CD14-positive monocyte (primary cell): ENCODE measurements at places on chromosomes 13 and 19.
A peak's percentile ranks its signal among the peaks of the same experiment; 100 is the strongest.

GRCh38 chr19:50677636-50678035 lies 28.4 kb downstream of the C19orf81 start:
- H3K27ac ChIP-seq: no peak overlapping the region
- no peak overlapping the region for H3K4me3 ChIP-seq
- peaks cover 7% of the 10 kb centered on the region for H3K4me1 ChIP-seq
- no peaks in the 10 kb centered on the region for H3K36me3 ChIP-seq
- no peak for DNase-seq

DNA sequence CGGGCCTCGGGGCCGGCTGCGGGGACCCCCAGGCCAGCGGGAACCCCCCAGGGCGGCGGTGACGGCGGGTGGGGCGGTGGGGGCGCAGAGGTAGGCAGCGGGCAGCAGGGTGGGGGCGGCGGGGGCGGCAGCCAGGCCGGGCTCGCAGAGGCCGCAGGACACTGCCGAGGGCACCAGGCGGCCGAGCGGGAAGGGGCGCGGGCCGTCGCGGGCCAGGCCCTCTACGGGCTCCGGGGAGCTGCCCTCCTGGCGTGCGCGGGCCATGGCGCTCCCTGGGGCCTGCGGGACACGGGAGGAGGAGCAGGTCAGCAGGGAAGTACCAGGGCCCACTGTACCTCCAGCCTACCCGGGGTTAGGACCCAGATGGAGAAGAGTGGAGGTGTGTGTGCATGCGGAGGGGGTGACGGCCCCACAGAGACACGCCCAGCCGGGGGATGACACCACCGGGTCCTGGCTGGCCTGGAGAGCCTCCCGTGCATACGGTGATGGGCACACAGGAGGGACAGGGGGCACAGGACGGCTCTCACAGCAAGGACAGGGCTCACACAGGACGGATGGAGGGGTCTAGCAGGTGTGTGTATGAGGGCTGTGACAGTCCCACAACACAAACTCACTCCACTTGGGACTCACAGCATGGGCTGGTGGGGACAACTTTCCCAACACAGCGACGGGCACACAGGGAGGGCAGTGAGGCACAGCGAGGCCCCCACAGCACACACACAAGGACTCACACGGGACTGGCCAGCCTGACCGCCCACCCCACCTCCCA lies 2.6 kb downstream of the BBC3 start:
- peaks cover 54% of the 10 kb centered on the region for H3K4me1 ChIP-seq
- peak; percentile 39 for DNase-seq
- H3K27me3 ChIP-seq: peaks cover 11% of the 10 kb centered on the region
- peaks cover 5% of the 10 kb centered on the region for H3K36me3 ChIP-seq
- peak overlapping the region; percentile 86 for H3K27ac ChIP-seq

GRCh38 chr13:41648314-41648935 lies 191.1 kb downstream of the RGCC start:
- H3K36me3 ChIP-seq: no peaks in the 10 kb centered on the region
- no peak overlapping the region for H3K4me3 ChIP-seq
- H3K4me1 ChIP-seq: peaks cover 30% of the 10 kb centered on the region
- no peaks in the 10 kb centered on the region for H3K27me3 ChIP-seq

DNA sequence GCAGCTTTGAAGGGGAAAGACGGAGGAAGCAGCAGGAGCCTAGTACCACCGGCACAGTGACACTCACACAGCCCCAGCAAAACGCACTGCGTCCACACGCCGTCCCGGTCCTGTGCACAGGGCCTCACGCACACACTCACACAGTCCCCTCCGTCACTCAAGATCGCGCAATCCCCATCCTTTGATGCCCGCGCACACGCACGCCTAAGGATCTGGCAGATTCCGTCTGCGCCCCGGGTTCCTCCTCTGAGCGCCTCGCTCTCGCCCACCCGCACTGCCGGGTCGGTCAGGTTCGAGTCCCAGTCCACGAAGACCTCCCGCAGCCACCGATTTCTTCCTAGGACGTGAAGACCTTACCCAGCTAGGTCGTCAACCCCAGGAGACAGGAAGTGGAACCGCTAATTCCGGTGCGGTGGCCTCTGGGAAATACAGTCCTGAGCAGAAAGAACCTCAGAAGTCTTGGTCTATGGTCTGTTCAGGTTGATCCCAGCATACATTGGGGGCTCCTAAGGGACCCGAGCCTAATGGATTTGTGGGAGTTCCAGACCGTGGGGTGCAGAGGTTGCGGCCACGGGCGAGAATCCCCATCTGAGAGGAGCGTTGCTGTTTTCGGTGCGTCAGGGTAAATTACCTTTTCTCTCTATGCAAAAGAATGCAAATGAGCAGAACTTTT lies at the start of gene ZNF780B:
TSS of gene ZNF780B (minus strand) at position 400 of the 673 bp plus-strand sequence. CDS start 5,899 bp downstream, outside the sequence.
- no peaks in the 10 kb centered on the region for H3K36me3 ChIP-seq
- peak within 1 kb of the TSS; percentile 56 for H3K4me3 ChIP-seq
- peaks cover 15% of the 10 kb centered on the region for H3K4me1 ChIP-seq
- peak; percentile 31 for DNase-seq
- no peaks in the 10 kb centered on the region for H3K27me3 ChIP-seq
- H3K27ac ChIP-seq: peak within 1 kb of the TSS; percentile 32

DNA sequence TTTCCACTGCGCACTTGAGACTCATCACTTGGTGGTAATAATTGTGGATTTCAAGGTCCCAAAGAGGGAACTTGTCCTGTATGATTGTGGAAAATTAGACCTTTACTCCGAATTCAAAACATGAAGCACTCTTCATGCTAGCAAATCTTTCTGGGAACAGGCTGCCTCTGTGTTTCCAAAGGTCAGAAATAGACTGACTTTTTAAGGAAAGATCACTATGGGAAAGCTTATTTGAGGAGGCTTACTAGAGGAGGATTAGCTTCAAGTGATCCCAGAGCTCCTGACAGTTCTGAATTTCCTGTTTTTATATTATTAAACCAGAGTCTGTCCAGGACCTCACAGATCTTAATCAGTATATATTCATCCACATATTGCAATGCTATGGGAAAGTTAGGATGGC lies 5.5 kb downstream of the WDFY2 start:
- peaks cover 42% of the 10 kb centered on the region for H3K4me1 ChIP-seq
- H3K27me3 ChIP-seq: no peaks in the 10 kb centered on the region
- DNase-seq: no peak
- H3K27ac ChIP-seq: peak overlapping the region; percentile 57
- no peaks in the 10 kb centered on the region for H3K36me3 ChIP-seq

DNA sequence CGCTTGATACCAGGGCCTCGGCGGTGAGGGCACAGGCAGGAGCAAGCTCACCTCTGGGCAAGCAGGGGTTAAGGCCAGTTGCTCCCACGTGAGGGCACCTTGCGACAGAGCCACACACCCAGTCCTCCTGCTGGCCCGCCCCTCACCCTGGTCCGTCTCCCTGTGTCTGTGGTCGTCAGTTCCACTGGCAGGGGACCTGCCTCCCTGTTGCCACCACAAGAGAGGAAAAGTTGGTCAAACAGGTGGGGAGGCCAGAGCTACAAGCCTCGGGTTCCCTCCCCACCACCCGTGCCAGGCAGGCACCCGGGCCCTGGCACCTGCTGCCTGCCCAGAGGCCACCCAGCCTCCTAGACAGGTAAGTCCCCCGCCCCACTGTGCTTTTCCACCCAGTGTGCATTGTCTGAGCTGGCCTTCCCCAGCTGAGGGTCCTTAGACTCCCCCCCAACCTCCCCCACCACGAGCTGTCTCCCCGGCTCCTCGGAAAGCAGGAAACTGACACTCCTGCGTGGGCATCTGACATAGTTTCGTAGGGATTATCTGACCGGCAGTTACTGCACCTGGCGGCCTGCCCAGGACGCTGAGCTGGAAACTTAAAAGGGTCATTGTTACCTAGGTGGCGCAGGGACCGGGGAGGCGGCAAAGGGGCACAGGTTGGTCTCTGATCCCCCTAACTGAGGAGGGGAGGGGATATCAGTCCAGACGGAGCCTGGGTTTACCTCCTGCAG lies at the start of gene TJP3:
TSS of gene TJP3 (plus strand) at position 178 of the 725 bp plus-strand sequence. CDS start 20,049 bp downstream, outside the sequence.
- H3K4me1 ChIP-seq: peaks cover 9% of the 10 kb centered on the region
- no peaks in the 10 kb centered on the region for H3K27me3 ChIP-seq
- no peak for DNase-seq
- no peaks in the 10 kb centered on the region for H3K36me3 ChIP-seq
- no peak within 1 kb of the TSS for H3K27ac ChIP-seq
- no peak within 1 kb of the TSS for H3K4me3 ChIP-seq

- peak overlapping the region; percentile 36 for H3K27ac ChIP-seq
- no peak overlapping the region for H3K4me3 ChIP-seq
Observed at GRCh38 chr13:99299920-99300341, 7.3 kb downstream of the GPR183 start.

DNA sequence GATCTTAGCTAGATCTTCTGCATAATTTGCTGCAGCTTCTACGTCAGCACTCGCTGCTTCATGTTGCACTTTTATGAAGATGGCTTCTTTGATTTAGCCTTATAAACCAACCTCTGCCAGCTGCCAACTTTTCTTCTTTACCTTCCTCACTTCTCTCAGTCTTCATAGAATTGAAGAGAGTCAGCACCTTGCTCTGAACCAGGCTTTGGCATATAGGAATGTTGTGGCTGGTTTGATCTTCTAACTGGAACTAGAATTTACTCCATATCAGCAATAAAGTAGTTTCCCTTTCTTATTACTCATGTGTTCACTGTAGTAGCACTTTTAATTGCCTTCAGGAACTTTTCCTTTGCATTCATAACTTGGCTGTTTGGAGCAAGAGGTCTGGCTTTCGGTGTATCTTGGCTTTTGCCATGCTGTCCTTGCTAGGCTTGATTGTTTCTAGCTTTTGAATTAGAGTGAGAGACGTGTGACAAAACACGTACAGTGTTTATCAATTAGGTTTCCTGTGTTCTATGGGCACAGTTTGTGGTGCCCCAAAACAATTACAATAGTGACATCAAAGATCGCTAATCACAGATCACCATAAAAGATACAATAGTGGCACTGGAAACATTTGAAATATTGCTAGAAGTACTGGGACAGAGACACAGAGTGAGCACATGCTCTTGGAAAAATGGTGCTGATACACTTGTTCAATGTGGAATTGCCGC lies 50.7 kb downstream of the NDFIP2 start:
- H3K27ac ChIP-seq: no peak overlapping the region
- no peak for DNase-seq
- H3K4me3 ChIP-seq: no peak overlapping the region
- H3K36me3 ChIP-seq: no peaks in the 10 kb centered on the region
- peaks cover 2% of the 10 kb centered on the region for H3K27me3 ChIP-seq

- DNase-seq: no peak
- H3K36me3 ChIP-seq: no peaks in the 10 kb centered on the region
- no peak overlapping the region for H3K27ac ChIP-seq
Observed at GRCh38 chr13:101474419-101474957, 22.0 kb downstream of the ITGBL1 start.

GRCh38 chr19:27774337-27774736 lies 1438.6 kb downstream of the UQCRFS1 start:
- H3K4me3 ChIP-seq: no peak overlapping the region
- no peak overlapping the region for H3K27ac ChIP-seq
- H3K27me3 ChIP-seq: no peaks in the 10 kb centered on the region
- H3K36me3 ChIP-seq: no peaks in the 10 kb centered on the region

GRCh38 chr19:19662871-19663255 lies 613 bp downstream of the ATP13A1 start:
- peak; percentile 63 for DNase-seq
- no peaks in the 10 kb centered on the region for H3K27me3 ChIP-seq
- H3K4me1 ChIP-seq: peaks cover 35% of the 10 kb centered on the region
- peak overlapping the region; percentile 93 for H3K4me3 ChIP-seq
- H3K27ac ChIP-seq: peak overlapping the region; percentile 96

DNA sequence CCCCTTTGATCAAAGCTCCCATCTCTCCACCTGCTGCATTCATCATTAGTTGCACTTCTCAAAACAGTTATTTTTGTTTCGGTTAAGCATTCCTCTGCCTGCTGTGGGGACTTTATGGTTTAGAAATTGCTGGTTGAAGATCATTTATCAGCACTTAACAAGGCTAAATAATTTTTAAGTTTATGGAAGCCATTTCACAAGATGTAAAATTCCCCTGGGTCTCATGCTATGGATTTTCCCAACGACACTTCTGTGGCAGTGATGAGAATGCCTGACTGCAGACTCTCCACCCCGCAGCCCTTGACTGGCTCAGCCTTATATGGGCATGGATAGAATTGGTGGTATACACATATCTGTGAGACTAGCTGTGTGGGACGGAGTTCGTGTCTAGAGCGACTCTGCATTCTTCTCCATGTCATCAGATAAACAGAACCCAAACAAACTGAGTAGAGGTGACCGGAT lies 52.8 kb downstream of the COL4A2 start:
- H3K27me3 ChIP-seq: no peaks in the 10 kb centered on the region
- H3K36me3 ChIP-seq: no peaks in the 10 kb centered on the region
- H3K27ac ChIP-seq: no peak overlapping the region
- H3K4me3 ChIP-seq: no peak overlapping the region
- no peak for DNase-seq
- no peaks in the 10 kb centered on the region for H3K4me1 ChIP-seq

DNA sequence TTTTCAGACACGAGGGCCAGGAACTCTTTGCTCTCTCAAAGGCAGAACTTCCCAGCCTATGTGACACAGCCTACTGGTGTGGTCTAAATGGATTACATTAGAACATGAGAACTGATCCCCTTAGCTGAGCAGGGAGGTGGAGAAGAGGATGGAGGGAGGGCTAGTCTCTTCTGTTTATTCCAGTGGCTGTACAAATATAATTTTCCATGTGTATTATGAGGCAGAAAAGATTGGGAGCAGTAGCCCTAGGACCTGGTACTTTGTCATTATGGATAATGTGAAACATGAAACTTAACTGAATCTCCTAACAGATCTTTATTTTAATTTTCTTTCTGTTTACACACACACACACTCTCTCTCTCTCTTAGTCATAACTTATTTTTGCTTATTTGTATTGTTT lies 82.1 kb downstream of the WDFY2 start:
- no peak overlapping the region for H3K27ac ChIP-seq
- peaks cover 38% of the 10 kb centered on the region for H3K36me3 ChIP-seq
- no peak overlapping the region for H3K4me3 ChIP-seq
- DNase-seq: no peak
- H3K27me3 ChIP-seq: no peaks in the 10 kb centered on the region
- H3K4me1 ChIP-seq: peaks cover 10% of the 10 kb centered on the region

GRCh38 chr13:106699311-106699710 lies 131.4 kb upstream of the ARGLU1 start:
- no peak for DNase-seq
- no peaks in the 10 kb centered on the region for H3K4me1 ChIP-seq
- no peaks in the 10 kb centered on the region for H3K27me3 ChIP-seq
- no peak overlapping the region for H3K27ac ChIP-seq
- no peak overlapping the region for H3K4me3 ChIP-seq
